ENCODE measurements at places on chromosomes 1 and 21. TPM values are rescaled to one million over a fixed set of nuclear protein-coding genes. Genes with fewer than 3 reads are reported as not detected.

Gene TEDDM1
- not detected for total RNA-seq

Gene FGGY
- total RNA-seq, result 12.9 TPM

Gene LAMB3
- total RNA-seq, result 4.6 TPM

Gene AUNIP
- total RNA-seq, result 6.6 TPM

Gene ANGPTL7
- total RNA-seq, result 0.88 TPM

Gene TBX15
- total RNA-seq, result under 0.01 TPM

Gene PLA2G2C
- not detected for total RNA-seq

Gene GJA8
- total RNA-seq, result not detected

Gene ALPL
- 1.4 TPM for total RNA-seq

Gene SYNC
- total RNA-seq, result 6.3 TPM

Gene MAB21L3
- 0.66 TPM for total RNA-seq

Gene PRRX1
- total RNA-seq, result 370 TPM

Gene EDARADD
- total RNA-seq, result 0.43 TPM

Gene CYP4X1
- not detected for total RNA-seq

Gene GBP4
- total RNA-seq, result 2.0 TPM

Gene CELA2A
- 0.44 TPM for total RNA-seq

Gene IGSF9
- total RNA-seq, result not detected

Gene ACAP3
- 53.4 TPM for total RNA-seq

Gene SPRR4
- total RNA-seq, result not detected

Gene APP
- total RNA-seq, result 364 TPM

Gene APCS
- total RNA-seq, result not detected

Gene HNRNPCL2
- not detected for total RNA-seq

Gene CSF1
- total RNA-seq, result 28.8 TPM

Gene TSTD1
- total RNA-seq, result 6.7 TPM

Gene LRRC3
- total RNA-seq, result 0.29 TPM

Gene CACNA1S
- not detected for total RNA-seq

Gene OR2L3
- total RNA-seq, result not detected

Gene COL8A2
- 6.7 TPM for total RNA-seq

Gene AMPD1
- total RNA-seq, result not detected

Gene TRABD2B
- not detected for total RNA-seq

Gene CA6
- total RNA-seq, result not detected

Gene TCEANC2
- total RNA-seq, result 1.3 TPM

Gene DYNLT5
- total RNA-seq, result not detected

Gene SLAMF8
- total RNA-seq, result not detected

Gene SPRR2F
- not detected for total RNA-seq

Gene NBPF4
- total RNA-seq, result 0.66 TPM

Gene CLCA4
- not detected for total RNA-seq

Gene TIE1
- not detected for total RNA-seq

Gene KLHDC8A
- total RNA-seq, result not detected

Gene CDC42BPA
- 75.7 TPM for total RNA-seq

Gene LCE3E
- total RNA-seq, result not detected

Gene FAM72B
- total RNA-seq, result 1.5 TPM

Gene ANKRD35
- total RNA-seq, result 0.57 TPM

Gene SLAMF7
- total RNA-seq, result not detected

Gene ALG14
- total RNA-seq, result 2.2 TPM

Gene GJA4
- total RNA-seq, result not detected

Gene WDR26
- 81.7 TPM for total RNA-seq

Gene MYOG
- total RNA-seq, result not detected

Gene DDAH1
- total RNA-seq, result 73.3 TPM

Gene RHBG
- not detected for total RNA-seq

Gene PLA2G4A
- 39.7 TPM for total RNA-seq

Gene HMGCS2
- not detected for total RNA-seq

Gene NRIP1
- 35.0 TPM for total RNA-seq

Gene ROR1
- total RNA-seq, result 13.6 TPM

Gene GJC2
- total RNA-seq, result 2.4 TPM

Gene UFC1
- 120 TPM for total RNA-seq

All from placental pericyte (primary cell).